ENCODE measurements at places on chromosomes 13 and 19. TPM values are rescaled to one million over a fixed set of nuclear protein-coding genes. Genes with fewer than 3 reads are reported as not detected.

The ZNF699 gene
- total RNA-seq = 10.6 TPM

The IFNL1 gene
- not detected for total RNA-seq

The LATS2 gene
- 3.1 TPM for total RNA-seq

The PLK5 gene
- not detected for total RNA-seq

The SPRED3 gene
- 1.2 TPM for total RNA-seq

The ATP8A2 gene
- total RNA-seq = 0.42 TPM

The OR7A5 gene
- not detected for total RNA-seq

The ARHGAP33 gene
- 91.3 TPM for total RNA-seq

The FUT2 gene
- total RNA-seq = not detected

The ZNF628 gene
- total RNA-seq = 9.7 TPM

The TMEM38A gene
- 1.7 TPM for total RNA-seq

The PRR36 gene
- 0.15 TPM for total RNA-seq

The ZNF418 gene
- total RNA-seq = 7.9 TPM

The KLK3 gene
- total RNA-seq = not detected

The OVOL3 gene
- total RNA-seq = not detected

The ERCC1 gene
- total RNA-seq = 59.9 TPM

The SIGLEC10 gene
- 0.72 TPM for total RNA-seq

The MBD3L3 gene
- not detected for total RNA-seq

The C1QTNF9 gene
- not detected for total RNA-seq

The ARMC6 gene
- total RNA-seq = 38.6 TPM

The PCDH9 gene
- 0.30 TPM for total RNA-seq

The NLRP11 gene
- total RNA-seq = not detected

The UPK1A gene
- 0.37 TPM for total RNA-seq

The FXYD1 gene
- 1.0 TPM for total RNA-seq

The SPART gene
- 24.9 TPM for total RNA-seq

The KLHL1 gene
- total RNA-seq = not detected

The NOVA2 gene
- 0.10 TPM for total RNA-seq

The HRC gene
- total RNA-seq = not detected

The SLC25A41 gene
- total RNA-seq = 0.55 TPM

The CACNA1A gene
- total RNA-seq = 0.82 TPM

The ZIK1 gene
- total RNA-seq = 8.4 TPM

The PTGIR gene
- total RNA-seq = 14.7 TPM

The BRCA2 gene
- total RNA-seq = 33.5 TPM

The CCL25 gene
- total RNA-seq = 7.4 TPM

The FCGBP gene
- total RNA-seq = 7.1 TPM

The DAND5 gene
- total RNA-seq = 0.20 TPM

The RXFP2 gene
- not detected for total RNA-seq

The ZNF350 gene
- 15.5 TPM for total RNA-seq

The PLVAP gene
- not detected for total RNA-seq

The KIR3DL2 gene
- total RNA-seq = 2.8 TPM

The STAP2 gene
- 11.9 TPM for total RNA-seq

The JOSD2 gene
- 42.0 TPM for total RNA-seq

The LILRA1 gene
- total RNA-seq = not detected

The HIPK4 gene
- not detected for total RNA-seq

The DACH1 gene
- not detected for total RNA-seq

The SYCN gene
- total RNA-seq = not detected

The FLT1 gene
- total RNA-seq = 0.71 TPM

The OR7C1 gene
- not detected for total RNA-seq

The KLK12 gene
- total RNA-seq = not detected

The ZNF541 gene
- 0.35 TPM for total RNA-seq

The GGACT gene
- total RNA-seq = 4.7 TPM

The F2RL3 gene
- total RNA-seq = 0.35 TPM

The TLE6 gene
- 1.6 TPM for total RNA-seq

The COMP gene
- total RNA-seq = not detected

The TARM1 gene
- not detected for total RNA-seq

The RFC3 gene
- total RNA-seq = 46.8 TPM

The TUBB4A gene
- total RNA-seq = 1.2 TPM

The ZIC2 gene
- not detected for total RNA-seq

All from activated CD4-positive, alpha-beta T cell treated with anti-CD3 and anti-CD28 coated beads, Interleukin-2, amount 10 ng/mL, durations not matched to agents 7 days and 5 days (primary cell).